Caudate nucleus (tissue), 63 donors: ENCODE measurements at places on chromosomes 7 and 10.

GRCh38 chr7:76056241-76056640 lies 8.3 kb downstream of the MDH2 start:
- no peak for DNase-seq

GRCh38 chr10:96270571-96270970 lies 798 bp downstream of the BLNK start:
- no peak for DNase-seq

- no peak for DNase-seq
Measured at GRCh38 chr7:134783294-134784069, 4.0 kb downstream of the CALD1 start.

- no peak for DNase-seq
Measured at GRCh38 chr7:102077081-102077480, 209.6 kb upstream of the SH2B2 start.

GRCh38 chr10:17237149-17237527 lies 9.1 kb downstream of the VIM start:
- DNase-seq = no peak

GRCh38 chr10:14481752-14482151 lies 151.0 kb upstream of the FRMD4A start:
- no peak for DNase-seq

DNA sequence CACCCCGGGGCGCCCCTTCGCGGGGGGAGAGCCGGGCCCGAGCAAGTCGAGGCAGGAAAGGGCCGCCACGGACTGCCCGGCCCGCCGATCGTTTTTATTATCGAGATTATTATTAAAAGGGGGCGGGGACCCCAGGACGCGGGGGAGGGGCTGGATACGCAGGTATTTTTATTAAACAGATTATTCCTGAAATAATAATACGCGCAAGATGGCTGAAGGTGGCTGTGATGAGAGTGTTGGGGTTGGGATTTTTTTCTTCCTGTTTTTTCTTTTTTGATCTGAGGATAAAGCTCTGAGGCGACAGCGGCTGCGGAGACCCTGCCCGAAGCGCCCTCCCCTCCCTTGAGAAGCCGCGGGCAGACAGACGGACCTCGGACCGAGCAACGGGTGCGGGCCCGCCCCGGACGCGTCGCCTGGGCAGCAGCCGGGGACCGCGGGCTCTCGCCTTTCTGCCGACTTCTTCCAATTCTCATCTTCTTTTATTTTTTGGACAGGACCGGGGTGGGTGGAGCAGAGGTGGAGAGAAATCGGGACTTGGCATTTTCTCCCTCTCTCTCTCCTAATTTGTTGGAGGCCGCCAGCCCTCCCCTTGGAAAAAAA lies 1.4 kb upstream of the TRIM8 start:
- peak; percentile 66 for DNase-seq
